ENCODE measurements at places on chromosomes 3 and 15.

- DNase-seq, result no peak
Measured at GRCh38 chr3:63981980-63982379, 41.3 kb downstream of the PSMD6 start.

GRCh38 chr3:136838641-136839555 lies 20.0 kb downstream of the SLC35G2 start:
- no peak for DNase-seq

DNA sequence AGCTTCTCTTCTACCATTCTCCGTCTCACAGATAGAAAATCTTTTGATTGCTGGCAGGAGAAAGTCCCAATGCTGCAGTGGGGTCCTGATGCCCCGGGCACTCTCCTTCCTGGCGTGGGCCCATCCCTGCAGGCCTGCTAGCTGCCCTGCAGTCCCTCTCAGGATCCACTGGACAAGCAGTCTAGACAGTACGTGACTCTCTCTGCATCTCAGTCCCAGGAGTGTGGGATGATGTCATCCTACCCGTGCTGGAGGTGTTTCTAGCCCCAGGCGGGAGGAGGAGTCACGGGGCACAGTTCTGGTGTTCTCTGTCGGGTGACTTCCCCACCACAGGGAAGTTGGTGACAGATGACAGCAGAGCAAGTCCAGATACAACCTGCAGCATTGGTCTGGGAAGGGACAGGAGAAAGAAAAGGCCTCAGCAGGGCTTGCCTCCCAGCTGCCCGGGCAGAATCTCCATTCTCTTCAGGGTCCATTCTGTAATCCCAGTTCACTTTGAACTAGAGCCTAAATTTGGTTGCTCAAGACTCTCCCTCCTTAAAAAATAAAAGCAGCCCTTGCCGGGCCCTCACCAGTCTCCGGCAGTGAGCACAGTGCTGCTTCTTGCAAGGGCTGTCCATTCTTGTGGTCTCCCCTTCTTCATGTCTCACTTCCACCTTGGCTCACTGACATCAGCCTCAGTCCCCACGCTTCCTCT lies 30.6 kb downstream of the SLC28A1 start:
- DNase-seq, result no peak

GRCh38 chr3:150899141-150899540 lies 6.1 kb downstream of the MINDY4B start:
- DNase-seq, result no peak

- no peak for DNase-seq
Measured at GRCh38 chr3:96012939-96013338, 801.5 kb upstream of the EPHA6 start.

GRCh38 chr3:156443079-156443478 lies 111.8 kb downstream of the SSR3 start:
- no peak for DNase-seq

DNA sequence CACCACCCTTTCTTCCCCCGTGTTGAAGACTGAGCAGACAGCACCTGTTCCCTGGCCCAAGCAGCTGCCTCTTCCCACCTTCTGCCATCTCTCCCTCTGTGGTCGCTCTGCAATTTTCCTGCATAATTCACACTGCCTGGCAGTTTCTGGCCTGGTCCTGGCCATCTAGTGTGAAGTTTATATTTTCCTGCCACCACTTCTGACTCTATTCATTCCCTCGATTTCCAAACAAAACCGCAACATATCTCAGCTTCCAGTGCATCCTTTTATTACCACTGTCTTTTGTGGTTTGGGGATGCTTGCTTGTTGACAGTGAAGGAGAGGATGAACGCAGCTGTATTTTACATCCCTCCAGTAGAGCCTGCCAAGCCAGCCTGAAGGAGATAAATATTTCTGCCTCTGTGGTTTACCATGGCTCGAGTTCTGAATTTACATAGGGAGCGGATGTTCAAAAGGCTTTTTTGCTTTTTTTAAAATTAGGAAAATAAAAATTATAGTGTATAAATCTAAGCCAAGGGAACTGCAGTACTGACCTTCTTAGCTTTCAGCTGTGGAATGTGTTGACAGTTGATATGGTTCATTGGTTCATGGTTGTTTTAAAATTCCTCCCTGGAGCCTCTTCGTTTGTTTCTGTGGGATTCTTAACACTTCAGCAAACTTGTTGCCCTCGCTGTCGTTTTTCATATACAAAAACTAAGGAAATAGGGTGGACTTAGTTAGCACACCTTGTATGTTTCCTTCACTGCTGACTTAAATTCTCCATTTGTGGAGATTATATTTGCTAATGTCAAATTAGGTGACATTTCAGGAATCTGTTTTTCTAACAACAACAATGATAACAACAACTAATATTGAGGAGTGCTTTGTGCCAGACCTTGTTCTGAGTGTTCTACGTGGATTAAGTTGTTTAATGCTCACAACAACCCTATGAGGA lies 250.5 kb downstream of the ADAMTSL3 start:
- DNase-seq, result no peak

DNA sequence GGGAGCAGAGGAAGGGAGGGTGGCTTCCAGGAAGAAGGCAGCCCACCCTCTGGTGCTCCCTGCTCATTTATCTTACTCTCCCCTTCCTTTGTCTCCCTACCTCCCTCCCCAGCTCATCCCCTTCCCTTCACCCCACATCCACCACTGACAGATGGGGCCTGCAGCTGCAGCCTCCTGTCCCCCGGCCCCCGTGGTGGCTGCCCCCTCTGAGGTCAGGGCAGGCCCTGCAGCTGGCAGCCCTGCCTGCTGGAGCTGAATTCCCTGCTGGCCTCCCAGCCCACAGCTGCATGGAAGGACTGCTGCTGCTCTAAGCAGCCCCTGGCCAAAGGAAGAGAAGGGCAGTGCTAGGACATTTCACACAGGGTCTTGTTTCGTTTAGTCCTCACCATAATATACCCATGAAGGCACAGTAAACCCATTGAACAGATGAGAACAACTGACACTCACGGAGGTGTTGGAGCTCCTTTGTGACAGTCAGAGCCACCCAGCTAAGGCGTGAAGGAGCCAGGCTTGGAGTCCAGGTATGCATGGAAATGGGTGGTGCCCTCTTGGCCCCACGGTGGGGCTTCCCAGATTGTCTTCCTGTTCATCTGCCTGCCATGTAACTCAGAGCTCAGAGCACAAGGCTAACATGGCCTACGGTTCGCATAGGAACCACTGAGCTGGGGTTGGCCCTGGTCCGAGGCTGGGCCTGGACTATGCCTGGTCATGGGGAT lies 121.7 kb upstream of the PRR20G start:
- DNase-seq, result no peak

GRCh38 chr3:120503727-120504616 lies 53.2 kb upstream of the FSTL1 start:
- no peak for DNase-seq

GRCh38 chr3:22858486-22858885 lies 344.6 kb upstream of the UBE2E2 start:
- DNase-seq, result no peak

- no peak for DNase-seq
Measured at GRCh38 chr3:170044795-170045244, 7.0 kb downstream of the GPR160 start.

- no peak for DNase-seq
Measured at GRCh38 chr3:18809640-18810305, 338.5 kb upstream of the KCNH8 start.

DNA sequence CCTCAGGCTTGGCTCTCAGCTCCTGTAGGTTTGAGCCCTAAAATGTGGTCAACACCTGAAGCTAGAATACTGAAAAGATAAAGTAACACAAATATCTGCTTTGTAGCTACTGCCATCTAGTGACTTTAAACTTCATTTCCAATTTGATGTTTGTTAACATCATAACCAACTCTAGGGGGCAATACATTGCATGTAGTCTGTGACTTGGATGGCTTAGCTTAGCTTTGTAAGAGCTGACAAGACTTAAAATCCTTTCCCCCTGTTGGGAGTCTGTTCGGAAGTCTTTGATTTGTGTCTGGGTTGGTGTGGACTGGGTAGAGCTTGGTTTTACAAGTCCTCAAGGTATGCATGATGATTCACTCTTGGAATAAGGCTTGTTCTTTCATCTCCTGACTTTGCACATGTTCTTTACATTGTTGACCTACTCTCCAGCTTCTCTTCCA lies 51.7 kb downstream of the SCN11A start:
- DNase-seq, result peak; percentile 48

DNA sequence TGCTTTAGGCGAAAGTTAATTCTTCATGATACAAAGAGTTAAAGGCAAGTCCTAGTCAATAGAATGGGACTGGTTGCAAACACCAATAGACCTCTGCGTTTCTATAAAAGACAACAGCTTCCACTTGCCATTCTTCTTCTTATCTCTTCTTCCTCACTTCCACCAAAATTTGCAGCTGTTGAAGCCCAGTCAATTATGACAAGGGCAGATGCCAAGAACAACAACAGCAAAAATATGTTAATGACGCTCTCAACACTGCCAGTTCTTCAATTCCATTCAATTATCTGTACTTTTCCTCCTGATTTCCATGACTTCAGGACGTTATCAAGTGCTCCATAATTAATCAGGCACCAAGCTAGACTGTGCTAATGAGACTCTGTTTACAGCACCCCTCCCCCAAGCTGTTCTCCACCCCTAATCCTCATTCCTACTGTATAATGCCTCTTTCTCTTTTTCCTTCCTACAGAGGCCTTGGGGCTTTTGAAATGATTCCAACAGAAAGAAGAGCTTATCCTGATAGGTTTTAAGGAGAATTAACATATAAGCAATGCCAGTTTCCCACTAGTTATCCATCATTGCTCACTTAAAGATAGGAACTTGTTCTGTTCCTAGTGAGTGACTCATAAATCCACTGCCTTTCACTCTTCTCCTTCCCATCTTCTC lies 1160.5 kb downstream of the IGSF11 start:
- no peak for DNase-seq

- no peak for DNase-seq
Measured at GRCh38 chr3:139654637-139655365, 23.0 kb downstream of the NMNAT3 start.

- DNase-seq, result no peak
Measured at GRCh38 chr3:621714-622113, 425.2 kb downstream of the CHL1 start.
